ENCODE measurements at places on chromosomes 1 and 21.

DNA sequence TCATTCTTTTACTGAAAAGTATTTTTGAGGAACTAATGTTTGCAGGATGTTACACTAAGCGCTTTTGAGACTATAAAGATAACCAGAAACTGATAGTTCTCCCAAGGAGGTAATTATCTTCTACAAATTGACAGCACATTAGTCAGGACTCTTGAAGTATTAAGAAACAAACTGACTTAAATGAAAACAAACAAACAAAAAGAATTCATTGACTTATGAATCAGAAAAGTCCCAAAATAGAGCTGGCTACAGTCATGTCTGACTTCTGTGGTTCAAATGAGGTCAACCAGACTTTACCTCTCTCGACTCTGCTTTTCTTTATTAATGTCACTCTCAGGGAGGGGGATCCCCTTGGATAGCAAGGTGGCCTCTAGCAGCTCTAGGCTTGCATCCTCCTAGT lies 296.8 kb downstream of the TPR start:
- no peak for DNase-seq

GRCh38 chr1:15932612-15933011 lies 43.3 kb downstream of the ZBTB17 start:
- no peak for DNase-seq

DNA sequence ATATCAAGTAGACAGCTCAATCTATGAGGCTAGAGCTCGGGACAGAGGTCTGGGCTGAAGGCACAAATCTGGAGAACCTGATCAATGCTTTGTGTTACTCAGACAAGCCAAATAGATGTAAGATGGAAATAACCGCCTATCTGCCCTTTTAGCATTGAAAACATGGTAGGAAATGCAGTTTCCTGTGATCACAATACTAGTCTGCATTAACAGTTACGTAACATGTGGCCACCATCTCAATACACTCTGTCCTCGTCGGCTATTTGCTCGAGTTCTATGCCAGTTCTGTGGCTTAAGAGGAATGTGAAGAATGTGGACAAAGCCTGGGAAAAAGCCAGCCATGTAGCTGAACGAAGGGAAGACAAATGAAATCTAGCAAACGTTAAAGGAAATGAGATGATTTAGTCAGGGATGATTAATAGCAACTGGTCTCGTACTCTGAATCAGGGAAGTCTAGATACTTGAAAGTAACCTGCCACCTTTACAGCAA lies 73.3 kb downstream of the HSF2BP start:
- no peak for DNase-seq

GRCh38 chr1:32868085-32868484 lies 2.6 kb downstream of the FNDC5 start:
- DNase-seq = no peak

GRCh38 chr1:182163821-182164223 lies 102.3 kb upstream of the ZNF648 start:
- no peak for DNase-seq

DNA sequence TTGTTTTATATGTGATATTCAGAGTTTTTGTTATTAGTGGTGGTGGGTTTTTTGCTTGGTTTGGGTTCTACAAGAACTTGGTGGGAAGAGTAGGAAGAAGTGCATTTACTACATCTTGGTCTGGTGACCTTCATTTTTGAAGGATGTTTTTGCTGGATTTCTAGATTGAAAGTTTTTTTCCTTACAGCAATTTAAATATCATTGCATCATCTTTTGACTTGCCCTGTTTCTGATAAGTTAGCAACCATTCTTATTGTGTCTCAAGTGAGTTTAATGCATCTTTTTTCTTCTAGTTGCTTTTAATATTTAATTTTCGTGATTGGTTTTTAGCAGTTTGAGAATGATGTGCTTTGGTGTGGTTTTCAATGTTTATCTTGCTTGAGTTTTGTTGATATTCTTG lies 447.7 kb downstream of the DISC1 start:
- no peak for DNase-seq

- no peak for DNase-seq
Observed at GRCh38 chr1:16254263-16254928, 17.4 kb upstream of the CPLANE2 start.

- DNase-seq = no peak
Observed at GRCh38 chr1:167202049-167202448, 18.6 kb upstream of the POU2F1 start.

DNA sequence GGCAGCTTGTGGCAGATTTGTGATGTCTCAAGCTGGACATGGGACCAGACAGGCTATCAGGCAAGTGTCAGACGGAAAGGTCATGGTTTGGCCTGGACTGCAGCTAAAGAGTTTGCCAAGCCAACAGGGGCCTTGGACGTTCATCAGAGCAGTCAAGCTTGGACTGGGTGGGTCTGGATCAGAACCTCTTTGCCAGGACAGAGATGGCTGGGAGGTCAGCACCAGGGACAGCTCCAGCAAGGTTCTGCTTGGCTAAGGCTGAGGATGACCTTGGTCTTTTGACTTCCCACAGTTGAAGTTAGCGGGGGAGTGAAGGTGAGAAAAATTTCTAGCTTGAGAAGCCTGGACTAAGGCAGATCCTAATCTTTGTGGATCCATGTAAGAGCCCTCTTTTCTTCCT lies 68.1 kb downstream of the GRIK3 start:
- DNase-seq = peak; percentile 1

- DNase-seq = peak; percentile 85
Observed at GRCh38 chr1:156090840-156091188, 8.5 kb upstream of the MEX3A start.

DNA sequence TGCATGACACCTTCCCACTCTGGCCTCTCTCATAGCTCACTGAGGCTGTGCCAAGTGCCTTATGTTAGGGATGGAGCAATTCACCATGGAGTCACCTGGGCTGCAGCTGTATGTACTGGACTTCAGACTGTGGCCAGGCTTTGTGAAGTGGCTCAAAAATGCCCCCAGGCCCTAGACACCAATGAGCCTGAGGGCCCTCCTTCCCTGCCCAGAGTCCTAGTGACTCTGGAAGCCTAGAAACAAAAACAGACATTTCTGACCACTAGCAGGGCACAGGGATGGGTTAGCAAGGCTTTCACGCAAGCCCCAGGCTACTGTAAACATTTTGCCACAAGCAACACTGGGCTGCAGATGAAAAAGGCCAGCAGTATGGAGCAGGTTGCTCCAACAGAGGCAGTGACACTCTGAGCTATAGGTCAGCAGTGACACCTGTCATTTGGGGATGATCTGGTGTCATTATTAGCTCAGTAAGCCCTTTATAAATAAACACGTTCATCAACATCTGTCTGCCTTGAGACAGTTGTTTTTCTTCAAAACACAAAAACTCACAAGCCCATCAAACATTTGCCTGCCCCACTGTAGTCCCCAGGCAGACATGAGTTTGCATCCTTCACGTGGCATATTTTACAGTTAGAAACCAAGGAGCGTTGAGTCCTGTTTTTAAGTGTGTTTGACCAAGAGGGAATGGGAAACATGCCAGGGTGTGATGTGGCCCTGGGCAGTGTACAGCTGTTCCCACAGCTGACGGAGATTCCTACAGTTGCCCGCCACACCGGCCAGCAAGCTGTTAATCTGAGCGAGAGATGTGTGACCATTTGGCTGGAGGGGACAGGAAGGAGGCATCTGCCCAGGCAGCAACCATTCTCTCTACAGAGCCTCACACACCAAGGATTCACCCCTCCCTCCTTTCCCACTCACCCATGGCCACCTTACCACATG lies 66.8 kb downstream of the KCNN3 start:
- DNase-seq = no peak

DNA sequence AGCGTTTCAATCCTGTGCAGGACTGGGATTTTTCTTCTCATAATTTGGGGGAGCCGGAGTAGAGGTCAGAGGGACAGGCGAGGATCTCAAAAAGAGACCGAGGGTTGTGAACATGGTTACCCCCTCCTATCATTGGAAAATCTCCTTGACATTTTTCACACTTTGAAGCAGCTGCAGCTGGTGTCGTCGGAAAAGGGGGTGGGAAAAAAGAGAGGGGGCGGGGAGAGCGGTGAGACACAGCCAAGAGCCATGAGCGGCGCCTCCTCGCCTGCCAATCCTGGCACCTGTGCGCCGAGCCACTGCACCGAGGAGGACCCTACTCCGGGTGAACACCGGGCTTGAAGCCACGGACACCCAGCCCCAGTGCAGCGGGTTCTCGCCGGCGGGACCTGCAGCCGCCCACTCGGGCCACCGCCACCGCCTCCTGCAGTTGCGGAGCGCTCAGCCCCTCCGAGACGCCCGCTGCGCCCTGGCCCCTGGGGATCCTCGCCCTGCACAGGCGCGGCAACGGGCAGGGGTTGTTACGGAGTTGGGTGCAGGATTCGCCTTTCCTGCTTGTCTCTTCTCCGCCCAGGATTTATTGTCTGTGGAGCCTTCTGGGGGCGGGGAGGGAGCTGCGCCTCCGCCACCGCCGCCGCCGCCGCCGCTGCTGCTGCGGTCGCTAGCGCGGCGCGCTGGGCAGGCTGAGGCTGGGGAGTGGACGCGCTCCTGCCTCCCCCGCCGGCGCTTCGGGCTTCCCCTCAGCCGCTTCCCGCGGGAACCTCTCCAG lies at the start of gene LRRC7:
Gene LRRC7, plus strand, starts transcription at position 271 of the 769 bp plus-strand sequence. CDS start 718 bp downstream, outside the sequence.
- DNase-seq = no peak

DNA sequence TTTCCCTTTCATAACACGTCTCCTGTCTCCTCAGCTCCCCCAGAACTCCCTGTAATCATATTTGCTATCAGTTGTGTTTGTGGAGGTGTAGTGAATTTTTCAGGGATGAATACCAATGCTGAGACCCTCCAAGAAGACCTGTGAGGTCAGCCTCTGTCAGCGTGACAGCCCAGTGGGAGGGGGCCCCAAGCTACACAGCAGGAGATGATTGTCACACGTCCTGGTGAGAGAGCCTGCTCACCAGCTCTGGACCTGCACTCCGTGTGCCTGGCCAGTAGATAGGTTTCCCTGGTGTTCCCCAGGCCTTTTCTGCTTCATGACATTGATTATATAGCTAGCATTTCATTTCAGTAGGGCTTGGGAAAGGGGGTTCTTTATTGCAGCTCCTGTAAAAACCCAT lies 421.5 kb downstream of the KIF26B start:
- no peak for DNase-seq

DNA sequence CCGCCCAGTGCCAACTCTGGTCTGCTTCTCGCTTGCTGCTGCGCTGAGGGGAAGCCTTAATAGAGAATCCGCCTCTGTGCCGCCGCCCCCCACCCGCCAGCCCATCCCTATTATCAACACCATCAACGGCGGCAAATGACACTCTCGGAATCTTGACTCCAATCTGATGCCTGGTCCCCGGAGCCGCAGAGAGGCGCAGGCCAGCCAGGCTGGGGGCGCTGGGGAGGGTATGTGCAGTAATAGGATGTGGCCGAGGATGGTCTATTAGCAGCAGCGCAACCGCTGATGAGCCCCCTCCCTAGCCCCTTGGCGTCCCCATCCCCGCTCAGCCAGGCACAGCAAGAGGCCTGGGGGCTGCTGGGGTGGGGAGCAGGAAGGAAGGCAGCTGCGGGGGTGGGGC lies 15.1 kb upstream of the DMBX1 start:
- DNase-seq = no peak

GRCh38 chr1:75099581-75099980 lies 34.6 kb upstream of the LHX8 start:
- DNase-seq = no peak

GRCh38 chr1:181423301-181423918 lies 59.9 kb upstream of the CACNA1E start:
- DNase-seq = no peak

GRCh38 chr1:66246351-66247269 lies 287.3 kb upstream of the SGIP1 start:
- DNase-seq = no peak

DNA sequence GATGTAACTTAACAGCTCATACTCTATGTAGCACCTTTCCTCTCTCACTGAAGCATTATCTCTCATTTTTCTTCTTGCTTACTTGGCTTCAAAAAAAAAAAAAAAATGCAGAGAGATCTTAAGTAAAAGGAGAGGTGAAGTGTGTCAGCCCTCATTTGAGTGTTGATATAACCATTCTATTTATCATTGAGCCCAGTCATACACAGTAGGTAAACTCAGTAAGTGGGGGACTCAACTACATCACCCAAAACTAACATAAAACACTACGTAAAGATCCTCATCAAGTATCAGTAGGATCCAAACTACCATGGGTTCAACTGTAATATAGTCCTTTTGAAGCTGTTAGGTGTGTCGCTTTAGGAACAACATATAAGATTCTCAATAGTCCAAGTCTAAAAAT lies 8.2 kb downstream of the PNRC2 start:
- no peak for DNase-seq

GRCh38 chr1:187051618-187052232 lies 223.0 kb downstream of the PLA2G4A start:
- DNase-seq = no peak

- DNase-seq = no peak
Observed at GRCh38 chr1:145730900-145731299, 11.6 kb downstream of the CD160 start.

- no peak for DNase-seq
Observed at GRCh38 chr1:101388904-101389546, 152.2 kb downstream of the S1PR1 start.

GRCh38 chr1:119160866-119161265 lies 20.4 kb upstream of the WARS2 start:
- no peak for DNase-seq

DNA sequence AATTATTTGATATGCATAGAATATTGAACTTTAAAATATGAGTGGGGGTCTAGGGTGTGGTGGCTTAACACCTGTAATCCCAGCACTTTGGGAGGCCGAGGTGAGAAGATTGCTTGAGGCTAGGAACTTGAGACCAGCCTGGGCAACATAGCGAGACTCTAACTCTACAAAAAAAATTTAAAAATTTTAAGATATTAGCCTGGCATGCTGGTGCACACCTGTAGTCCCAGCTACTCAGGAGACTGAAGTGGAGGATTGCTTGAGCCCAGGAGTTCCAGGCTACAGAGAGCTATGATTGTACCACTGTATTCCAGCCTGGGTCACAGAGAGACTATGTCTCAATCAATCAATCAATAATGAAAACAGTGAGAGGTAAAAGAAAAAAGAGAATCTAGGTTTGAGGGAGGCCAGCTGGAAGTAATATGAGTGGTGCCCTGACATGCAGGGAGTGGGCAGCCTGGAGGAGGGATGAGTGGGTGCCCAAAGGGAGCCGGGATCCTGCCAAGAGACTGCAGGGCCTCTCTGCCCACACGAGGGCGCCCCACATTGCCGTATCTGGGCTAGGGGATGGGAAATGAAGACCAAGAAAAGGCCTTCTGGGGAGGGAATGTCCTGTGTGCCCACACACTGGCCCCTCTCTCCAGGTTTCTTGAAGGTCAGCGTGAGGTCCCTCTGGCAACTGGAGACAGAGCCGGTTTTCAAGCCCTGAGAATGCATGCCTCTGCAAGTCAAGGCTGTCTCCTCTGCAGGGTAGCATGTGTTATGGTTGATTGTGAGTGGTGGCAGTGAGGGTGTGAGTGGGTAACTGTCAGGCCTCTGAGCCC lies 93.9 kb upstream of the PPM1J start:
- DNase-seq = peak; percentile 81

- no peak for DNase-seq
Observed at GRCh38 chr21:45362077-45362747, 42.8 kb upstream of the COL18A1 start.

DNA sequence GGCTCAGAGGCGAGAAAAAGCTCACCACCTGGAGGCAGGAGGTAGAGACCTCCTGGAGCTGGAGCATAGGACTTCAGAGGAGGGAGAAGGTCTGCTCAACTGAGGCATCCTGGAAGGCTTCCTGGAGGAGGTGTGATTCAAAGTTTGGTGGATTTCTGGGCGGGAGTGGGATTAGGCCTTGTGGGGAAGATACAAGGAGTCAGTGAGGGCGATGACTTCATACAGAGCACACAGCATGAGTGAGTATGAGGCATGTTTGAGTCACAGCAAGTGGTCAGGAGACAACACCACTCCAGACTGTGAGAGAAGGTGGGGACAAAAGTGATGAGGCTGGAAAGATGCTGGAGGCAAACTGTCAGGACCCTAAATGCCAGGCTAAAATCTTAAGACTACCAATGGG lies 77.6 kb downstream of the MATN1 start:
- DNase-seq = no peak

GRCh38 chr1:208326033-208326432 lies 81.8 kb upstream of the PLXNA2 start:
- DNase-seq = no peak

Measured in inflammatory macrophage treated with lipopolysaccharide for 1 hour (primary cell).